ENCODE measurements at places on chromosomes 1 and 21.

DNA sequence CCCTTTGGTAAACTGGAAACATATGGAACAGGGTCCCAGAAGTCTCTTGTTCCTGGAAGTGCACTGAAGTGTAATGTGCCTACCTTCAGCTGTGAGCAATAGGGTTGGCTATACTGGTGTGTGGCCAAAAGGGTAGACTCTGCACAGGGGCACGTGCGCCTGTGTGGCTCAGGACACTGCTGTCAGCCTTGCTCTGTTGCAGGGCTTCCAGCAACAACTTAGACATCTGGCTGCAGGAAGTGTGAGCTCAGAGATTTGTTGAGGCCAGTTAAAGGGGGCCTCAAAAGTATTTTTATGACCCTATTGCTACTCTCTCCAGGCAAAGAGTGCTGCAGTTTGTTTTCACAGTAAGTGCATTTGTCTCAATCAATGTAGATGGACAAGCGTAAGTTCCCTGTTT is 7.5 kb downstream of the CTPS1 start:
- no peak for DNase-seq

DNA sequence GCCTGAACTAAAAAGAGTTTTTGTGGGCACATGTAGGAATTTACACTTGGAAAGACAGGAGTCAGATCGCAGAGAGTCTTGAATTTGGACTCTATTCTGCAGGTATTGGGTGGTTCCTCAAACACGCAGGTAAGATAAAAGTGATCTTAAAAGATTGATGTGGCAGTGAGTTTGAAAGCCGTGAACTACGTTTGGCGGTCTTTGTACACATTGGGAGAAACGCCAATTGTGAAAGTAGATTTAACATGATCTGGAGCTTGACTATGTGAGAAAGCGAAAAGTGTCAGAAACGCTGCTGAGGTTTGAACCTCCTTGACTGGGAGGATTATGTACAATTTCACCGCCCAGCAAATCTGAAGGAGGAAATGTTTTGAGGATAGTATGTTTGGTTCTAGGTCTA is 1.5 kb upstream of the PPP2R5A start:
- no peak for DNase-seq

GRCh38 chr1:1423245-1423597 is 2.1 kb upstream of the ANKRD65 start:
- no peak for DNase-seq

DNA sequence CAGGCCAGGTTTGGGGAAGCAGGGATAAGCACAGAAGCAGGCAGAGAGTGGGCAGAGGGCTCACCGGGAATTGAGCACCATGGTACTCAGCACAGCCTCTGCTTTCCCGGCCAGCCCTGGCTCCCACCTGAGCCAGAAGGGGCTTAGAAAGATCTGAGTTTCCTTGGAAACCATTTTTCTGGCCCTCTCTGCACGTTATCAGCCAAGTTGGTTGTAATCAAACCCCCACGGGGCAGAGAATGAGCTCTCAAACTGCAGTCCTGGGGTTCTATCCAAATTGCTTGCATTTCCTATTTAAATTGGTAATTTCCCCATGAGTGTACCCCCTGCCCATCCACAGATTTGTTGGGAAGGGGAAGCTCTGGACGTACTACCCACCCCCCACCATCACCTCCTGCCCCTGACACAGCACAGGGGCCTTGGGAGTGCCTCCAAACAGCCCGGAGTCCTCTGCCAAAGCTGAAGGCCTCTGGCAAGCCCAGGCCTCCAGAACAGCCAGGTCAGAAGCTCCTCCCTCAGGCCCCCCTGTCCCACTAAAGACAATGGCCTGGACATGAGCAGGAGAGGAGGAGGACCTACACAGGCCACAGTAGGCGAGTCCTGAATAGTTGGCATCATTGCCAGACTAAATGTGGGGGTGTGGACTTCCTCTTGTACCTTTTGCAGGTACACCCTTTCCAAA is 42.7 kb upstream of the GJB5 start:
- no peak for DNase-seq

DNA sequence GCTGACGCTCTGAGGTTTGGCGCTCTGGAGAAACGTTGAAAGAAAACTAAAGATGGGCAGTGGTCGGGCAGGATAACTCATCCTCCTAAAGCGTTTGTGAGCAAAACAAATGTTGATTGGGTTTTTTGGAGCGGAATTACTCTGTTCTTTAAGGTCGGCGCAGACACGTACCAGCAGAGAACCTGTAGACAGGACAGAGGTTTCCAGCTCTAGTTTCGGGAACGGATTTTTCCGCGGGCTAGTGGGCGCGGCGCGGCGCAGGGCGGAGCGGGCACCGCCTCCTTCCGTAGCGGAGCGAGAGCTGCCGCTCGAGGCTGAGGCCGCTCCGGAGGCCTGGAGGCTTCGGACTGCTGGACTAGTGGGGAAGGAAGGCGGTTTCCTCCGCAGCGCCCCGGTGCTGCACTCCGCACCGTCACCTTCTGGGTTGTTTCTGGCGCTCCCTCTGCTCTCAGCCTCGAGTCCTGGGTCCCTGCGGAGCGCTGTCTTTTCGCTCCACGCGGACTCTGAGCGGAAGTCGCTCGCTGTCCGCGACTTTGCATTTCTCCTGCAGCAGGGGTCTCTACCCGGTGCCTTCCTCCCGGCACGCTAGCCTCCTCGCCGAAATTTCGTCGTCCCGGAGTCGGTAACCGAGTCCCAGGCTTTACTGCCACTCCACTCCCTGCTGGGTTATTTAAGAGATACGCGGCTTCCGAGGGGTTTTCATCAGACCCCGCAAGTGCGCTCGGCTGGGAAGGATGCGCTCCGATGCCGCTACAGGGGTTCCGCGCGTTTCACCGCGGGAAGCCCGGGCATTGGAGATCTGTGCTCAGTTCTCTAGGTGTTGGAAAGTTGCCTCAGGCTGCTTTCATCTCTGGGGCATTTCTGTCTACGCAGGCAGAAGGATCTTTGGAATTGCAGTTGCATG is 7.0 kb downstream of the FOXD2 start:
- no peak for DNase-seq

- DNase-seq, result no peak
Observed at GRCh38 chr1:231936983-231937775, 310.6 kb downstream of the DISC1 start.

DNA sequence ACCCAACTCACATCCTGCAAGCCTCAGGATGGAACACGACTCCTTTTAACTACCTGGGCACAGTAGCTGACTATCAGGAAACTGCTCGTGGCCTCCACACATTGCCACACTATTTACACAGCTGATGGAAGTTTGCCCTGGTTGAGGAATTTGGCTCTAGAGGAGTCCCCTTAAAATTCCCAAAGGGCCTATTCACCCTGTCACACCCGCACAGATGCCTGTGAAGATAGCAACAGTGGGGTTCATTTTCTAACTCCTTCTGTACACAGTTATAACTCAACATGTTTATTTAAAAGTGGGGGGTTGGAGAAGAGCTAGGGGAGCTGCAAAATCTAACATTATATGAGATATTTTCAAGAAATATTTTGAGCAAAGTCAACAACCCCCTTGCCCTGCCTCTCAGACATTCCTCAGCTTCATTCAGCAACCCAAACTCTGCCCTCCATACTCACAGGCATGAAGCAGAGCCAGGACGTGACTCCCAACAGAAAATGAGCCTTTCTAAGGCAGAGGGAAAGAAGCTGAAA is 35.8 kb upstream of the CCN1 start:
- DNase-seq, result no peak

- no peak for DNase-seq
Observed at GRCh38 chr1:34361781-34362357, 185.2 kb downstream of the C1orf94 start.

GRCh38 chr1:63611231-63611630 is 18.0 kb downstream of the PGM1 start:
- DNase-seq, result no peak

- no peak for DNase-seq
Observed at GRCh38 chr21:44291936-44292811, 6.5 kb downstream of the AIRE start.

DNA sequence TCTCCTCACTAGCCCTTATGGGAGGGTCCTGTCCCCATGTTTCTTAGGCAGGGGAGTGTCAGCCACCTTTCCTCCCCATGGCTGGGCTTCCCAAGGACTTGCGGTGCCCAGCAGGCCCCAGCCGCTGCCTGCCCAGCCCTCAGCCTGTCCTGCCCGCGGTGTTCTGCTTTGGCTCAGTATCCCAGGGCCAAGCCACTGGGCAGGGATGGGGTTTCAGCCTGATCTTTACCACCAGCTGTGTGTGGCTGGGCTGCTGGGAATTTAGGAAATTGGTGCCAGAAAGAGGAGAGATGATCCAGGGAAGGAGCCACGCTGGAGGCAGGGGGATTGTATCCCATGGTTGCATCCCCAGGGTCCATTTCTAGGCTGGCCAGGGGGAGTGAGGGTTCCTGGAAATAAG is 6.9 kb upstream of the IGFN1 start:
- DNase-seq, result no peak

DNA sequence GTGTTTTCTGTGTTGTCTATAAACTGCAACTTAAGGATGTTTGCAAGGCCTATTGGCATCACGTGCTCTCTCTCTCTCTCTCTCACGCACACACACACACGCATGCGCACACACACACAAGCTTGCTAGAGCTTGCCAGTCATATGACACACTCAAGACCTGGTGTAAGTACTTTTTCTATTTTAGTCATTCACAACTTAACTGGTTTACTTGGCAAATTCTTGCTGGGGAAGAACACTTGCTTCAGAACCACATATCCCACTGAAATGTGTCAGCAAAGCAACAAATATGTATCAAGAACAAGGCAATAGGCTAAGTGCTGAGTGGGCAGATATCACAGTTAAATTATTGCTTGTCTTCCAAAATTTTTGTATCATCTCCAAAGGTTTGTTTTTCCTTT is 107.8 kb downstream of the DISC1 start:
- no peak for DNase-seq

- no peak for DNase-seq
Observed at GRCh38 chr1:212670301-212670700, 29.3 kb downstream of the BATF3 start.

- DNase-seq, result no peak
Observed at GRCh38 chr1:184954232-184954995, 19.9 kb downstream of the NIBAN1 start.

GRCh38 chr21:39763272-39763970 is 18.4 kb downstream of the IGSF5 start:
- no peak for DNase-seq

GRCh38 chr1:245306628-245307410 is 152.0 kb downstream of the KIF26B start:
- DNase-seq, result peak; percentile 49

DNA sequence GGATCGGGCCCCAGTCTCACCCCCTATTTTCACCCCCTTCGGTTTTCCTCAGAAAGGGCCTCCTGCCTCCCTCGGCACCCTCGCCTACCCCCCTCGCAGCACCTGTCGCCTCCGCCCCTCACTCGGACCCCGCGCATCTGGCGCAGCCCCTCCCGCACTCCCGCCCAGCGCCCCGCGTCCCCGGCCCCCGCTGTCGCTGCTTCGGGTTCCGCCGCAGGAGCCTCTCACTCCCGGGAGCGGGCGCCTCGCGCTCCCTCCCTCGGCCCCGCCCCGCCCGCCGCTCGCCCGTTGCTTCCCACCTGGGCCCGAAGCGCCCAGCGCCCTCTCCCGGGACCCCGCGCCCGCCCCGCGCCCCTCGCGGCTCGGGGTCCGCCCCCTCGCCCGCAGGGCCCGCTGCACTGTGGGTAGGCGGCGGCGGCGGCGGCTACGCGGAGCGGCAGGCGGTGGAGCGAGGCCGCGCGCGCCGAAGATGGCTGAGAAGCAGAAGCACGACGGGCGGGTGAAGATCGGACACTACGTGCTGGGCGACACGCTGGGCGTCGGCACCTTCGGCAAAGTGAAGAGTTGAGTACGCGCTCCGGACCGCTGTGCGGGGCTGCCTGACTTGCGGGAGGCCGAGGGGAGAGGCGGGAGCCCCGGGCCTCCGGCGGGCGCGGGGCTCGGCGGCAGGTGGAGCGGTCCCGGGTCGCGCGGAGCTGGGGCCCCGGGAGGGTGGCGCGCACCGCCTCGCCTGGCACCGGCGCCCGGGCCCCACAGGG is at the start of gene PRKAA2:
PRKAA2 (plus strand) TSS at position 396 of the 758 bp plus-strand sequence; CDS start at position 470, 74 bp downstream.
- DNase-seq, result peak; percentile 29

DNA sequence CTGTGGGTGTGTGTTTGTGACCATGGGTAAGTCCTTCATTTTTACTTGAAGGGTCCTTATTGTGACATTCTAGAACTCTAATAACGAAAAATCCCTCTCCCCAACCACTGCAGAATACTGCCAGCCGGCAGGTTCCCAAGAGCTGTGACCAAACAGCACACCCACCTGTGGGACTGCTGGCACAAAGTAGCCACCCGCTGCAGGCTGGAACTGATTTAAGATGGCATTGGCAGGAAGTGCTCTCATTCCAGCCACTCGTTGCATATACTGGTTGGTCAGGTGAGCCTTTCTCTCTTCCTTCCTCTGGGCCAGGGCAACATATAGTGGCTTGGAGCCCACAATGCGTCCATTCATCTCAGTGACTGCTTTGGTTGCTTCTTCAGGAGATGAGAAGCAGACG is 11.6 kb downstream of the PABPC4 start:
- DNase-seq, result no peak

DNA sequence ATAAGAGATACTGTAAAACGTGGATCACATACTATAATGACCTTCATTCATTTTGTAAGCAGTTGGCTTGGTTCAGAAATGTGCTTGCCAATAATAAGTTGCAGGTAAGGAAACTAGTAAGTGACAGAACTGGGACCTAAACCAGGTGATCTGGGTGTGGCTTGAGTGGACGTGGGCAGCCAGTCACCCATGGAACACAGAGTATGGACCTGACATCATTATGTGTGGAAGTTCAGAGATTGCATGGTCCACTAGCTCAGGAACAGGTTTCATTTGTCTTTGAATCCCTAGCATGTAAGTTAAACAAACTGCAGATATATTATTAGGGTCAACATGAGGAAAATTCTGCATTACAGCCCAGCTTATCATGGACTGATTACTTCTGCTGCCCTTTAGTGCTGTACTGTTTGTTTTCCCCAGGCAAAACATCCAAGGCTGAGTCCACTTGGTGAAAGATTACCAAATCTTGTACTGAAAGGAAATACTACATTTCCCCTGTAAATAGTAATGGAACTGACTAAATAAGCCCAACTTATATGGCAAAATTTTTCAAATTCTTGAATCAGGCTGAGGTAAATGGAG is 327.3 kb upstream of the SGIP1 start:
- DNase-seq, result no peak

DNA sequence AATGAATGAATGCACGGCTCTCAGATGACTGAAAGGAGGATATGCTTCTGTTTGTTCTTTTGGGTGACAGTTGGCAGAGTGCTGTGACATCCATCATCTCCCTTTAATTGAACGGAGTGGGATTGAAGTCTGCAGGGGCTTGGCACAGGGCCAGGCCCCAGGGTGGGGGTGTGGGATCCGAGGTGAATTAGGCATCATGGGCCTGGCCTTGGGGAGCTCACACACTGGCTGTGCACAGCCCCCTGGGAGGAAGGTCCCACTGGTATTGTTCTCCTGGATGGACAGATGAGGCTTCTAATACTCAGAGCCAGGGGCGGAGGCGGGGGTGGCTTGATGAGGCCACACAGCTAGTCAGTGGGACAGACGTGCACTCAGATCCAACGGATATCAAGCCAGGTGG is 19.3 kb downstream of the EPHB2 start:
- DNase-seq, result no peak

GRCh38 chr21:46023555-46023954 is 42.0 kb downstream of the COL6A1 start:
- no peak for DNase-seq

GRCh38 chr1:72637593-72637992 is 355.3 kb upstream of the NEGR1 start:
- no peak for DNase-seq

- DNase-seq, result no peak
Observed at GRCh38 chr1:9441451-9442133, 97.7 kb upstream of the SLC25A33 start.

GRCh38 chr1:150778409-150778808 is 12.8 kb upstream of the CTSS start:
- no peak for DNase-seq

GRCh38 chr21:37458669-37459276 is 92.2 kb downstream of the DYRK1A start:
- no peak for DNase-seq

All from NCI-H1105 (cell line).